Chondrocyte (in vitro differentiated cells): ENCODE measurements at places on chromosomes 6 and 20.
A peak's percentile ranks its signal among the peaks of the same experiment; 100 is the strongest.

DNA sequence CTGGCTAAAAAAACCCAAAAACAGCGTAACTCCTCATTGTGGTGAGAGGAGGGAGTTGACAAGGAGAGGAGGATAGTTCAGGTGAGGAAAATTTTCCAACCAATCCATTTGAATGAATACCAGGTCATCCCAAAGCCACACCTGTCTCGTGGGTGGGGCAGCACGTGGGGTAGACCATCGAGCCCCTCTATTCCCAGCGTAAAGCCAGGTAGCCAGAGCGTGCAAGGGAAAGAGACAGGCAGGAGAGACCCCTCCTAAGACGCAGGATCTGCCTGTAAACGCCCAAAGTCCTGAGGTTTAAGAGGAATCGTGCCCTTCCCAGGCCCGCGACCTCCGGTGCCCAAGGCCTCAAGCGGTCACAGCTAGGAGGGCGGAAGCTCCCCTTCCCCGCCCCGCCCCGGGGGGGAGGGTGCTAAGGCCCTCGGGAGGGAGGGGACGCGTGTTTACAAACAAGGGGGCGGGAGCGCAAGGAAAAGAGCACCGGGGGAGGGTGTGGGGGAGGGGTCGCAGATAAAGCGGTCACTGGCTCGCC lies 712 bp downstream of the RXRB start:
- DNase-seq = no peak

GRCh38 chr20:64130876-64131275 lies 23.5 kb upstream of the NPBWR2 start:
- peak; percentile 34 for DNase-seq

DNA sequence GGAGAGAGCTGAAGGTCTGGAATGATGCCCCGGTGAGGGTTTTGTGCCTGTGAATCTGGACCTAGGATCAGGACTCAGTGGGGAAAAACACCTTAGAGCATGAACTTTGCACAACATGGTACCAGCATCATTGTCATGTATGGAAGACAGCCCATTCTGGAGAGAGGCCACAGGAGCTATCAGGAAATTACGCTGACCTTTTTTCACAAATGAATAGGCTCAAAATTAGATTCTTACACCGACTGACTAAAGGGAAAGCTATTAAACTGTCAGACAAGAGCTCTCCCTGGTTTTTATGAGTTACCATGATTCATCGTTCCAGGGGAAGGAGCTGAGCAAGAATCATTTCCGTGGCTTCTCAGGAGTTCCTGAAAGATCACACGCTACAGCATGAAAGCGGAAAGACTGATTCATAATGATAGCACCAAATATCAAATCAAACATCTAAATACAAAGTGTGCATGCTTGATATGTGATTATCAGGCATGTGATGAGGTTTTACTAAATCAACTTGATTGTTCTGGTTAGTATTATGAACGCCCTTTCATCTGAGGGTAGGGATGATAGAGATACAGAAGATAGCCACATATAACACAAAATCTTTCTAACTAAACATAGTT lies 224.9 kb upstream of the SMLR1 start:
- DNase-seq = no peak

- DNase-seq = no peak
Measured at GRCh38 chr6:166024252-166024651, 143.4 kb downstream of the TBXT start.

DNA sequence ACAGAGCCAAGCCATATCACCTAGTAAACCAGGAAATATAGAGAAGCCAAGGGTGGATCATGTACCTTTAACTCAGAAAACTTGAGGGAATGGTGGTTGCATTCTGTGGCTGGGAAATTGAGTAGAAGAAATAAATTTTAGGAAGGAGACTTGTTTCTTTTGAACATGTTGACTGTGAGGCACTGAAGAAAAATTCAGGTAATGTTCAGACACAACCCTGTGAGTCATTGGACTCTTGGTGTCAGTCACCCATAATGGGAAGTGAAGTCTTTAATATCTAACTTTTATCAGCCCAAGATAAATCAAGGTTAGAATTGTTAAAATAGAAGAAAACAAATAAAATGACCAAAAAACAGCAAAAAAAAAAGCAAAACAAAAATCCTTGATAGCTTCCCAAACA lies 98.8 kb upstream of the GRIK2 start:
- no peak for DNase-seq

DNA sequence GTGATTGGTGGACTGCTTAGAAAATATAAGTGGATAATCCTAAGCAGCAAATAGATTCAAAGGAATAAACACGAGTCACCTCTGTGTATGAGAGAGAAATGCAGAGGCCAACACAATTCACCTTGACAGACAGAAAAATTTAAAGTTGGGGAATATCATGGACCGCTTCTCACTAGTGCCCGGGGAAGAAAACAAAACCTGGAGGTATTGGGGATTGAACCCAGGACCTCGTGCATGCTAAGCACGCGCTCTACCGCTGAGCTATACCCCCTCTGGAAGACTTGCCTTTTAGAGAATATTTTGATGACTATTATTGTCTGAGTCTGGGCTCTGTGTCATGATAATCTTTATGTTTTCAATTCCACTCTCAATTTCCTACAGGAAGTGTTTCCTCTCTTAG lies 111.9 kb downstream of the TRIM27 start:
- DNase-seq = no peak

DNA sequence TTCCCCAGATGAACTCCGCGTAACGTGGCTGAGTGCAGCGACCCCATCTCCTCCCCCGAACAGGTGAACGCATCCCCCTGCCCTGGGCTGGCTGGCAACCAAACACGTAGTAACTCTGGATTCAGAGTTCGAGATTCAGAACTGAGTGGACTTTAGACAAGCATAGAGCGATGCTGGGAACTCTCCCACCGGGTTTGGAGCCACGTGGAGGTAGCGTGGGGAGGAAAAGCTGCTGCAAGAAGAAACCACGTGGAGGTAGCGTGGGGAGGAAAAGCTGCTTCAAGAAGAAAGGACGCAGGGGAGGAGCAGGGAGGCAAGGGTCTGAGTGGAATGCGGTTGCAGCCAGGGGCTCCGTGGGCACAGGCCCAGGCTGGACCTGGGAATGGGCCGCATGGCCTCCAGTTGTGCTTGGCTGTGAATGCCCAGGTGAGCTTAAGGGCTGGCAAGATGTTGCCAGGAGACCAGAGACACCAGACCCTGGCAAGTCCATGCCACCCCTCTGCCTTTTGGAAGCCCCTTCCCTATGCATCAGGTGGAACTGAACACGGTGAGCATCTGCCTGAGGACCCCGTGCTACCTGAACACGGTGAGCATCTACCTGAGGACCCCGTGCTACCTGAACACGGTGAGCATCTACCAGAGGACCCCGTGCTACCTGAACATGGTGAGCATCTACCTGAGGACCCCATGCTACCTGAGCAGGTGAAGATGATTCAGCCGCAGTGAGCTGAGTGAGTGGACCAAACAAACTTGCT lies 118.0 kb upstream of the FRMD1 start:
- DNase-seq = peak; percentile 50

DNA sequence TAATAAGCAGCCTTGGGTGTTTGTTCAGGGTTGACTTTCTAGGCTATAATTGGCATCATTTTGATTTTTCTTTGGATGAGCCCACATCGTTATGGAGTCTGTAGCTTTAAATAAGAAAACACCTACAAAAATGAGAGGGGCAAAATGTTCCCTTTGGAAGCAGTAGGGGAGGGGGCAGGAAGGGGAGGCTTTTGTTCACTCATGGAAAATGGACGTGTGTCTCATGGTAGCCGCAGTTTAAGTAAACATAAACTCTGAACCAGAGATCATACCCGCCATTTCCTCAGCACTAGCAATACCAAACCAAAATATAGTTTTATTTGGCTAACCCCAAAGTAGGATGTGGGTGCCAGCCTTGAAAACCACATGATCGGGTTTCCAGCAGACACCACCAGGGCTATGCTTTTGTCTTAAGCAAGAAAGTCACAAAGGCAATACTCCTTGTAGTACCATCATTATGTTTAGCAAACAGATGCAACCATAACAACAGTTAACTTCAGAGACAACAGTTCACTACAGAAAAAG lies 572.5 kb upstream of the JAG1 start:
- no peak for DNase-seq

- DNase-seq = no peak
Measured at GRCh38 chr6:33201147-33201545, 479 bp downstream of the SLC39A7 start.

- DNase-seq = no peak
Measured at GRCh38 chr20:14775778-14776177, 438.4 kb upstream of the FLRT3 start.

- DNase-seq = no peak
Measured at GRCh38 chr6:148653138-148653776, 93.6 kb upstream of the UST start.

DNA sequence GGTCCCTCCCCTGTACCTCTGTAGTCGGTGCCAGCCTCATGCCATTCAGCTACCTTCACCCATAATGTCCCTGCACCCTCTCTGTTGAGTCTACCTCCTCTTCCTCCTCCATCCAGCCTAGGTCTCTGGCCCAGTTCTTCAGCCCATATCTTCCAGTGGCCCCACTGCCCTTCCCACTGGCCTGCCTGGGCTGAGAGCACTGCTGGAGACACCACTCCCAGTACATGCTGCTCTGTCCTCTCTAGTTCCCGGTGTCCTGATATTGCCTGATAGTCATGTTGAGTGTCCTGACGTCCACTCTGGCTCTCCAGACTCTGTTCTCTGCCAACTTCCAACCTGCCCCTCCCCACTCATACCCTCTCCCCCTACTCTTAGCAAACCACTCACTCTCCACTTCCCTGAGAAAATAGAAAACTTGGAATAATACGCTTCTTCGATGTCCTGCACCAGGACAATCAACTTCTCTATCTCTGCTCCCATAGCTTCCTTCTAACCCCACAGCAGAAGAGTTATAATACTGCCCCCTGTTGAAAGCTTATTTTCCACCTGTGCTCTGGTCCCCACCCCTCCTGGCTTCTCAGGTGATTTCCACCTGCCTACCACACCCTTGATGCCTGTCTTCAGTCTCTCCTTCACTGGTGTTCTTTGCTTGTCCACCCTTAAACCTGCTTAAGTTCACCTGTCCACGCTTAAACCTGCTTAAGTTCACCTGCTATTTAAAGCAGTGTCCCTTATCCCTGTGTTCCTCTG lies 19.8 kb downstream of the SLC22A3 start:
- no peak for DNase-seq

GRCh38 chr6:18118330-18118729 lies 4.1 kb downstream of the NHLRC1 start:
- no peak for DNase-seq

GRCh38 chr6:115617031-115617430 lies 443.7 kb downstream of the FRK start:
- no peak for DNase-seq

DNA sequence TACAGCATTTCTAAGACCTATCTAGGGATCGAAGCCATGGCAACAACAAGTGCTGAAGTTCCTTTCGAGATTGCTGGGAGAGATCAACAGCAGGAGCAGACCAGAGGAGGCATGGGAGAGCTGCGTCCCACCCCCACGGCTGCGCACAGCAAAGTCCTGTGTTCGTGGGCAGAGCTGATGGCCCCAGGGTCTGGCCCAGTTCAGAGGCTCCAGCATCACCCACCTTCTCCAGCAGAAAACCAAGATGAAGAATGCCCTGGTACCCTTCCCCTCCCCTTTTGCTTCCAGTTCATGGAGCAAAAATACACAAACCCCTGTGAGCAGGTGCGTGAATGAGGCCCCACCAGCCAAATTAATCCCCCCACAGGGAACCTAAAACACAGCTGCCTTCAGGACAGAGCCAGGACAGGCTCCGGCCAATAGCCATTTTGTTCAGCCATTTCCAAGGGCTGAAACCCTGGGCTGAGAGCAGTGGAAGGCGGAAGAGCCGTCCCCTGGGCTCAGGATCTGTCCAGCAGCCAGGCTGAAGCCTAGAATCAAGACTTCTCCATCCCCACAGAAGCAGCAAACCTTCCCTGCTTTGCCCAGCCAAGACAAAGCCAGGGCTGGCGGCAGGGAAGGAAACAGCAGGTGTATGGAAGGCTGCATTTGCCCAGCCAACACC lies 102.8 kb downstream of the PREX1 start:
- peak; percentile 35 for DNase-seq

DNA sequence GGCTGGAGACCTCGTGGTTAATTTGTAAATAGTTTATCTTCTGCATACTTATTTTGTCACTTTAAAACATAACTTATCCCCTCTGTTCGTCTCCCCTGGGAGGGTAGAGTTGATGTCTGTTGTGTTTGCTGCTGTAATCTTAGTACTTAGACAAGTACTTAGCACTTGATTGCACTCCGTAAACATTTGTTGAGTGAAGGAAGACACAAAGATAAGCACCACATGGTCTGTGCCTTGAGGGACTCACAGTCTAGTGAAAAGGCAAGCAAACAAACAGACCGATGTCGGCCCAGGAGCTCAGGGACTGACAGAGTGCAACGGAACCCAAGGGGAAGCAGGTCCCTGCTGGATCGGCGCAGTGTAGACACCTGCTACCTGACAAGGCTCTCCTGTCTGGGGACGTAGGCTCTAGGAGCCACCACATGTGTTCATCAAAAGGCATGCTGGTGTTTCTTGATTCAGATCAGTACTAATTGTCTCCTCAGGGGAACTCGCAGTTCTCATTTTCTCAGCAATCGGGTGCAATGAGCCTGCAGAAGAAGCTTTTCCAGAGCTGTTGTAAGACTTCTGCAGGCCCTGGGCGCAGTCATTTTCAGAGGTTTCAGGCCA lies 31.4 kb downstream of the EDN3 start:
- no peak for DNase-seq

DNA sequence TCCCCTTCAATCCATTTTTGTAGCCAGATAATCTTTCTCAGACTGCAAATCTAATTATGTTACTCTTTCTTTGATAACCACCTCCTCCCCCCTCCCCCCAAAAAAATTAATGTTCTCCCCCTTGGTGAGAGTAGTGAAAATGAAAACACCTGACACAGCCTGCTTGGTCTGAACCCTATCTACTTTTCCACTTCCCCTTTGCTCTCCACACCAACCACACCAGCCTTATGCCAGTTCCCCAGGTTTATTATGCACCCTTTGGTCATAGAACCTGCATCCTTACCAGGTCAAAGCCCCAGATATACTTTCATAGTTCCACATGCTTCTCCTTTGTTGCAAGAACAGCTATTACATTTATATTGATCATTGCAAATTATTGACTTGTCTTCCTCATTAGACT lies 19.4 kb downstream of the PFDN4 start:
- no peak for DNase-seq

DNA sequence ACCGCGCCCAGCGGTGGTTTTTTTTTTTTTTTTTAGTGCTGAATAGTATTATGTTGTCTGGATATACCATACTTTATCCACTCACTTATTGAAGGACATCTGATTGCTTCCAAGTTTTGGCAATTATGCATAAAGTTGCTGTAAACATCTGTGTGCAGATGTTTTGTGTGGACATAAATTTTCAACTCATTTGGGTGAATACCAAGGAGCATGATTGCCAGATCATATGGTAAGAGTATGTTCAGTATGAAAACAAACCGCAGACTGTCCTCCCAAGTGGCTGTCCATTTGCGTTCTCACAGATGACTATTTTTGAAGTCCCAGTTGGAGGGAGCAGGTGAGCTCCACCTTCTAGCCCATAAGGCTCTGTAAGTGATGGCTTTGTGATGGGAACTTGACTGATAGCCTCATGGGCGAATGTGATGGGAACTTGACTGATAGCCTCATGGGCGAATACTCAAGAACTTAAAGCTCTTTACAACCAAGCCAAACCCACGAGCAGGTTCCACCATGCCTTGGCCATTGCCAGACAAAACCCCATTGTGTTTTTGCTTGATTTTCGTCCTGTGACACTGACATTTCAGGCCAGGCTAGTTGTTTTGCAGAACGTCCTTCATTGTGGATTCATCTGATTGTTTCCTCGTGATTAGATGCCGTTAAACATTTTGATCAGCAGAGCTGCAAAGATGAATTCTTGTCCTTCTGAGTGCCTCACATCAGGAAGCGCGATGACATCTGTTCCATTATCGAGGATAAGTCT lies 51.0 kb downstream of the ZBTB2 start:
- DNase-seq = no peak
